ENCODE measurements at places on chromosomes 3 and 15. TPM values are rescaled to one million over a fixed set of nuclear protein-coding genes. Genes with fewer than 3 reads are reported as not detected.

Gene ATXN7
- 14.5 TPM for total RNA-seq

Gene WDR72
- total RNA-seq, result 11.8 TPM

Gene CCR3
- total RNA-seq, result not detected

Gene SERINC4
- 0.05 TPM for total RNA-seq

Gene LRIG1
- total RNA-seq, result 12.7 TPM

Gene TSC22D2
- total RNA-seq, result 28.4 TPM

Gene GPR171
- not detected for total RNA-seq

Gene PIF1
- 0.60 TPM for total RNA-seq

Gene PCYT1A
- total RNA-seq, result 90.0 TPM

Gene GREM1
- total RNA-seq, result 9.7 TPM

Gene TMF1
- total RNA-seq, result 23.8 TPM

Gene PLCB2
- total RNA-seq, result 0.52 TPM

Gene ERICH6
- not detected for total RNA-seq

Gene LRRIQ4
- 0.17 TPM for total RNA-seq

Gene NMNAT3
- total RNA-seq, result 2.4 TPM

Gene CDCP1
- total RNA-seq, result 58.9 TPM

Gene CLDN18
- total RNA-seq, result not detected

Gene SPATA12
- total RNA-seq, result 0.10 TPM

Gene SLC30A4
- 2.4 TPM for total RNA-seq

Gene PAK2
- total RNA-seq, result 54.5 TPM

Gene FAH
- total RNA-seq, result 44.9 TPM

Gene TICRR
- 0.65 TPM for total RNA-seq

Gene CPNE9
- not detected for total RNA-seq

Gene SLMAP
- total RNA-seq, result 61.5 TPM

Gene TMEM87A
- total RNA-seq, result 44.8 TPM

Gene SEMA5B
- total RNA-seq, result not detected

Gene FAM107A
- 0.60 TPM for total RNA-seq

Gene ANKRD63
- total RNA-seq, result not detected

Gene IMPG2
- 0.35 TPM for total RNA-seq

Gene ZPLD1
- total RNA-seq, result 74.8 TPM

Gene PIGZ
- 3.1 TPM for total RNA-seq

Gene BNC1
- 26.7 TPM for total RNA-seq

Gene GOLGA6B
- not detected for total RNA-seq

Gene GOLGA8G
- total RNA-seq, result 0.05 TPM

Gene CASR
- not detected for total RNA-seq

Gene ARID3B
- 1.7 TPM for total RNA-seq

Gene SH3BP5
- total RNA-seq, result 12.9 TPM

Gene MGA
- 21.7 TPM for total RNA-seq

Gene CCDC33
- total RNA-seq, result not detected

Gene COL6A5
- total RNA-seq, result under 0.01 TPM

Gene GHSR
- not detected for total RNA-seq

Gene NR1I2
- total RNA-seq, result 0.20 TPM

Gene TM4SF4
- 1.3 TPM for total RNA-seq

Gene GOLGA8T
- total RNA-seq, result 0.30 TPM

Gene WDR93
- total RNA-seq, result 1.2 TPM

Gene DNAJA4
- total RNA-seq, result 11.1 TPM

Gene PDZRN3
- total RNA-seq, result 0.17 TPM

Gene PIERCE2
- total RNA-seq, result 2.8 TPM

Gene TRH
- not detected for total RNA-seq

Gene PLA2G4E
- not detected for total RNA-seq

Gene LNP1
- 2.0 TPM for total RNA-seq

Gene CMTM8
- 1.6 TPM for total RNA-seq

Gene OXTR
- total RNA-seq, result 6.9 TPM

Gene NDN
- 26.4 TPM for total RNA-seq

Gene TP63
- total RNA-seq, result under 0.01 TPM

Gene KBTBD13
- total RNA-seq, result not detected

Gene CLK3
- 74.8 TPM for total RNA-seq

Gene LEO1
- total RNA-seq, result 49.9 TPM

Data from renal cortical epithelial cell (primary cell).